ENCODE measurements at places on chromosomes 4 and X. TPM values are rescaled to one million over a fixed set of nuclear protein-coding genes. Genes with fewer than 3 reads are reported as not detected.

GRCh38 chr4:40621592-40622512 is 7.8 kb downstream of the RBM47 start:
- no peaks in the 10 kb centered on the region for H3K36me3 ChIP-seq
- H3K4me1 ChIP-seq = no peaks in the 10 kb centered on the region
- no peak overlapping the region for H3K4me3 ChIP-seq
- DNase-seq = no peak
- no peaks in the 10 kb centered on the region for H3K27me3 ChIP-seq

Gene NSUN7
- total RNA-seq = not detected

Gene KLHL5
- 37.6 TPM for total RNA-seq

Gene SMR3B
- total RNA-seq = not detected

Data from CD4-positive, alpha-beta memory T cell (primary cell).